Right forelimb (tissue), 1 donor: ENCODE measurements at places on chromosomes 2 and 18.

- DNase-seq: no peak
These were observed 383.2 kb downstream of the SOCS6 start for GRCh38 chr18:70671889-70672565.

DNA sequence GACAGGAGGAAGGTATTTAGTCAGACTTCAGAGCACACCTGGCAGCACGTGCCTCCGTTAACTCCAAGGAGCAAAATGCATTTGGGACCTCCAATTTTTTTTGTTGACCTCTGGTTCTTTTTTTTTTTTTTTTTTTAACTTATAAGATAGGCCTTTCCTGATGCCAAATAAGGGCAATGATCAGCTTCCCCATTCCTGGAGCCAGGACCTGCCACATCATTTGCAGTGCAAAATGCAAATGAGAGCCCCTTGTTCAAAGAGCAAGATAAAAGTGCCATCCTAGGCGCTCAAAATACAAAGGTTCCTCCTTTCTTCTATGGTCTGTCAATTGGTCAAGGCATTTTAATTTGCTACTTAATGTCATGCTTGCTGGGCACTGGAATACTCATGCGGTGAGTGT is 133.2 kb upstream of the REV1 start:
- DNase-seq: no peak

DNA sequence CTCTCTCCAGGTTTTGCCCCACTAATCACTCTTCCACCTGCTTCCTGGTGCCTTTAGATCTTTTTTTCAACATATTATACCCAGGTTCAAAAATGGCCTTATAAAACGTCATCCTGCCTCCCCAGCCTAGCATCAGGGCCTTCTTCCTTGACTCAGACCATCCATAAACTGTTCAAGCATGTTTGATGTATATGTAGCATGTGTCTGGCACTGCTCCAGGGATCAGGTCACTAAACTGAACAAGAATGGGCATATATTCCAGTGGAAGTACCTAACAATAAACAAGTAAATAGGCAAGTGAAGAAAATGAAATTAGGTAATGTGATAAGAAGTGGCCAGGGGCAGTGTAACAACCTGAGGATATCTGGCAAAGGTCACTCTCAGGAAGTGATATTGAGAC is 141.2 kb downstream of the TRIB2 start:
- no peak for DNase-seq

GRCh38 chr2:239602290-239603282 is 201.8 kb upstream of the HDAC4 start:
- peak; percentile 38 for DNase-seq

GRCh38 chr2:196535742-196536141 is 103.8 kb upstream of the CCDC150 start:
- DNase-seq: no peak
